ENCODE measurements at places on chromosomes 3 and 15.

GRCh38 chr3:140117096-140117526, 182.1 kb downstream of the CLSTN2 start:
- DNase-seq = no peak

GRCh38 chr3:150362515-150363302, 45.4 kb upstream of the TSC22D2 start:
- DNase-seq = no peak

GRCh38 chr3:94360987-94361386, 298.1 kb downstream of the NSUN3 start:
- DNase-seq = no peak

DNA sequence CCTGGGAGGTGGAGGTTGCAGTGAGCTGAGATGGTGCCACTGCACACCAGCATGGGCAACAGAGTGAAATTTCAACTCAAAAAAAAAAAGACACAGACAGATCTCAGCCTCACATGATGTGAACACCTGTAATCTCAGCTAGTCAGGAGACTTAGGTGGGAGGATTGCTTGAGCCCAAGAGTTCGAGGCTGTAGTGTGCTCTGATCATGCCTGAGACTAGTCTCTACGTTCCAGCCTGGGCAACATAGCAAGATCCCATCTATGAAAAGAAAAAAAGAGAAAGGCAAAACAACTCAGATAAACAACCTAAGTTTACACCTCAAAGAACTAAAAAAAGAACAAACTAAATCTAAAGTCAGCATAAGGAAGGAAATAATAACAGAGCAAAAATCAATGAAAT, 11.0 kb downstream of the SCAPER start:
- no peak for DNase-seq

DNA sequence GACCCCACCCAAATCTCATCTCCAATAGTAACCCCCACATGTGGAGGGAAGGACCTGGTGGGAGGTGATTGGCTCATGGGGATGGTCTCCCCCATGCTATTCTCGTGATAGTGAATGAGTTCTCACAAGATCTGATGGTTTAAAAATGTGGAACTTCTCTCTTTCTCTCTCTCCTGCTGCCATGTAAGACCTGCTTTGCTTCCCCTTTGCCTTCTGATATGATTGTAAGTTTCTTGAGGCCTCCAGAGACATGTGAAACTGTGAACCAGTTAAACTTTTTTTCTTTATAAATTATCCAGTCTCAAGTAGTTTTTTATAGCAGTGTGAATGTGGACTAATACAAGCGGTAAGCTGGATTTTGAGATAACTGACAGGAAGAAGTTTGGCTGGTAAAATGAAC, 60.3 kb upstream of the MBNL1 start:
- no peak for DNase-seq

DNA sequence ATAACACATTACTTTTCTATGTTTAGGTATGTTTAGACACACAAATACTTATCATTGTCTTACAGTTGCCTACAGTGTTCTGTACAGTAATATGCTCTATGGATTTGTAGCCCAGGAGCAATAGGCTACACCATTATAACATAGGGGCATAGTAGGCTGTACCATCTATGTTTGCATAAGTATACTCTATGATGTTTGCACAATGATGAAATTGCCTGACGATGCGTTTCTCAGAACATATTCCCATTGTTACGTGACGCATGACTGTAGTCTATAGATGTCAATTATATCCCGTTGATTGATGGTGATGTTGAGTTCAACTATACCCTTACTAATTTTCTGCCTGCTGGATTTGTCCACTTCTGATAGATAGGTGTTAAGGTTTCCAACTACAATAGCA, 139.4 kb upstream of the PFN2 start:
- DNase-seq = no peak

DNA sequence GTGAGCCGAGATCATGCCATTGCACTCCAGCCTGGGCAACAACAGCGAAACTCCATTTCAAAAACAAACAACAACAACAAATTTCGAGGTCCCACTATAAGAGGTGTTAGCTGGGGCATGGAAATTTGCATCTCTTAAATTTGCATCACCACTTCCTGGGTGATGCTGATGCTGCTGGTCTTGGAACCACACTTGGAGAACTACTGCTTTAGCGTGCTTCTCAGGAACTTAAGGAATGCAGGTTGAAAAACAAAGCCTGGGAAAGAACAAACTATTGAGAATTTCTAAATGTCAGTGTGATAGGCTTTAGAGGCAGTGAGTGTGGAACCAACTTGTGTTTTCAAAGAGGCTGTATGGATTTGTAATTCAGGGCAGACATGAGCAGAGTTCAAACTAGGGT, 858.4 kb upstream of the ARPP21 start:
- no peak for DNase-seq

- no peak for DNase-seq
Observed at GRCh38 chr3:194322678-194323211, 28.4 kb downstream of the CPN2 start.

DNA sequence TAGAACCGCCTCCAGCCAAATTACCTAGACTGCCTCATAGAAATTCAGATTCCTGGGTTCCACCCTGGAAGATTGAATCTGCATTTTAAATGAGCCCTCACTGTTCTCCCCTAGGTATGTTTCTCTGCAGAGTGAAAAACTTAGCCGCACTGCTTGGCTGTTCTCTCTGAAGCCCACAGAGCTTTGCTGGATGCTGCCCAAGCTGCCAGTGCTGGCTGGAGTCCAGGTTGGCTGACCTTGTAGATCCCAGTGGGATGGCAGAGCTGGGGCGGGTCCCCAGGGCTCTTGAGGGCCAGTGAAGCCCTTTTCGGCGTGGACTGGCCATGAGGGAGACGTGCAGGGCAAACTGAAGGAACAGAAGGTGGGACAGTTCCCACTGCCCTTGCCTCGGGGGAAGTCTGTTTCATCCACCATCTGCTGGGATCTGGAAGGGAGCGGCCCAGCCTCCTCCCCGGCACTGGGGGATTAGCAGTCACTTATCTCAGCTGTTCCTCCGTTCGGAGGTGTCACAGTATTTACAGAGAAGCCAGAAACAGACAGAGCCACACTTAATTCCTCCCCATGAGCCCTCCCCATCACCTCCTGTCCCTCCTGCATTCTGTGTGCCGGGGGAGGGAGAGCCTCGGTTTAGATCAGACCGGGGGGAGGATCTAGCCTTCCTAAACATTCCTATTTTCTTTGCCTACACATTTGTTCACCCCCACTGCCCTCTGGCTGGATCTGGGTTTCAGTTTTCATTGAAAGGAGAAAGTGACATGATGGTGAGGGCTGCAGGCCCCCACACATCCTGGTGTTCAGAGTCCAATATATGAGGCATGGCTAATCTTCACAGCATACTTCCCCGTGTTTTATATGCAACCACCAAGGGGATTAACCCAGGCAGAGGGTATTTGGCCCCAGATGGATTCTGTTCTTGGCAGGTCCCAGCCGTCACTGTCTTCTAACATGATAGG, 4.1 kb upstream of the ACTC1 start:
- DNase-seq = no peak

DNA sequence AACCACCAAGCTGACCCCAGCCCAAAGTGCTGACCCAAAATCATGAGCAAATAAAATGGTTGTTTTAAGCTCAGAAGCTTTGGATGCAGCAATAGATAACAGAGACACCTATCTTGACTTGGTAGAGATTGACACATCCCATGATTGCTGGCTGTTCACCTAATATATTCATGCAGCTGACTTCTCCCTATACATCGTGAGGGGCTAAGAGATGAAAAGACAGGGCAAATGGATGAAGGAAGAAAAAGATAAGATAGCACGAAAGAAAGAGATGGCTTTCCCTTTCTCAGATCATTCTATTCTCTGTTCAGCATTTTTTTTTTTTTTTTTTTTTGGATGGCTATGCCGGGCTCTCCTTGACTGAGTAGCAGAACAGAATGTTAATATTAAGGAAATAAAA, 141.5 kb upstream of the ADAMTS9 start:
- no peak for DNase-seq

DNA sequence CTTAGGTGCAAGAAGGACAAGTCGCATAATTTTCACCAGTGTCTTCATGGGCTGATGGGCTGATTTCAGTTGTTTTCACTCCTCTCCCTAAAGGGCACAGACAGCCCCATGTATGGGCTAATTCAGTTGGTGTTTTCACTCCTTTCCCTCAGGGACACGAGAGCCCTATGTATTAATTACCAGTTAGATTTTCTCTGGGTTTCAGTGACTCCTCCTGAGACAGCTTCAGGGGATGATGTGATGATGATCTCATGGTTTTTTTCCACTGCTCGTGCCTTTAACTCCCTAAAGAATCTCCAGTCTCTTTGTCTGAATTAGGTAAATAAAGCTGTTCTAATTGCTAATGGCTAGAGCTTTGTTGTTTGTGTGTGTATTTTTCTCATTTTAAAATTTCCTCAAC, 9.9 kb downstream of the RAMAC start:
- no peak for DNase-seq

GRCh38 chr3:170155604-170156003, 25.9 kb downstream of the PHC3 start:
- DNase-seq = no peak

DNA sequence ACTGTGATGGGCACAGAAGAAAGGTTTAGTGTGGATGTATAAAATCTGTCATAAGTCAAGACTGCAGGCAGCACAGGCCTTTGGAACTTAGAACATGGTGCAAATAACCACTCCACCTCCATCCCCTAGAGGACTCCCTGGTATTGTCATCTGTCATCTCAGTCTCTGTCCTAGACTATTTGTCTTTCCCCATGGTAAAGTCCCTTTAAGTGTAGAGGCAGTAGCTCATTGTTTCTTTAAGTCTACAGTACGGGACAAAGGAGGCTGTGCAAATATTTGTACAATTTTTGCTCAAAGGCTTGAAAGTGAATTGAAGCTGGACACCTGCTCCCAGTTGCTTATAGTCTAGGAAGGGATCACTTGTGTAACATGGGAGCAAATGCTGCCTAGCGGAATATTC, 3.2 kb upstream of the PXYLP1 start:
- no peak for DNase-seq

GRCh38 chr3:46716461-46717441, 918 bp downstream of the PRSS50 start:
- DNase-seq = no peak

DNA sequence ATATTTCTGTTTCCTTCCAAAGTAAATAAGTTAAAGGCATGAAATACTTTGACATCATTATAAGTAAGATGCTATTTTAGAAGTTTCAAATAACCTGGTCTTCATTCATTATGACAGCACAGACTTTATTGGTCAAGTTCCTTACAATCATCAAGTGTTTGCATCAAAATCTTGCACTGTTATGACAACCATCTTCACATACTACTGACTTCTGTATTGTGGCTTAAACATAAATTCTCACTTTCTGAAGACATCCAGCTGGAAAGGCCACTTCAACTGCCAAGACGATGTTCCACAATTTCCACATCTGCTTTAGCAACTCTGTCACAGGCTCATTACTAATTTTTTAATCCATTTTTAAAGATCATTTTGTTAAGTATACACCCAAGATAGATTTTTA, 408.0 kb downstream of the MECOM start:
- DNase-seq = no peak

- DNase-seq = peak; percentile 51
Observed at GRCh38 chr15:97909291-97909891, 51.1 kb upstream of the ARRDC4 start.

DNA sequence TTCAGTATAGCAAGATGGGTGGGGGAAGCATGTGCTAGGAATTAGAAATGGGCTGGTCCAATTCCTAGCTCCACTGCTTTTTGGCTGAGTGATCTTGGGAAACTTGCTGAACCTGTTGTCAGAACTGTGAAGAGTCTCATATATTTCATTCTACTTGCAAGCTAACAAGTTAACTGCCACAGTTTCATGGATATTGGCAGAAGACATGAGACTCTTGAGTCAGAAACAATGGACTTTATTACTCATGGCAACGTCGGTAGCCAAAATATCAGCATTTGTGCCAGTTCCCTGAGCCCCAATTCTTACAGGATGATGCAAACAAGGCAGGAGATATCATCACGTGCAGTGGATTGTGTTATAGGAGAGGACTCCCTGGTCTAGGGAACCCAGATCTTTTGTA, 26.6 kb upstream of the PLAAT1 start:
- no peak for DNase-seq

DNA sequence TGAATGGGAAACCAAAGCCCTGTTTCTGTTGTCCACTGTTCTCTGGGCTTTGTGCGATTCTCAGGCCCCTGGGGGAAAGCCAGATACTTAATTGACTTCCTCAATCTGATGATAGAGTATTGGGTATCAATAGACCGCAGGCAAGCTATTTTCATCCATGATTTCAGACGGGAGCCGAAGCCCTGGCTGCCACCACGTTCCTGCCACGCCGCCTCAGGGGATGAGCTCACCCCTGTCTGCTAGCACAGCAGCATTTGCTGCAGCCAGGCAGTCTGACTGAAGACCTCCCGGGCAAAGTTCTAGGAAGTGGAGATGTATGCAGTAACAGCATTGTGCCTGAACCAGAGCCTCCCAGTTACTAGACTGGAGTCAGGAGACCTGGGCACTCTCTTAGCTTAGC, 69.8 kb downstream of the ISG20 start:
- no peak for DNase-seq

DNA sequence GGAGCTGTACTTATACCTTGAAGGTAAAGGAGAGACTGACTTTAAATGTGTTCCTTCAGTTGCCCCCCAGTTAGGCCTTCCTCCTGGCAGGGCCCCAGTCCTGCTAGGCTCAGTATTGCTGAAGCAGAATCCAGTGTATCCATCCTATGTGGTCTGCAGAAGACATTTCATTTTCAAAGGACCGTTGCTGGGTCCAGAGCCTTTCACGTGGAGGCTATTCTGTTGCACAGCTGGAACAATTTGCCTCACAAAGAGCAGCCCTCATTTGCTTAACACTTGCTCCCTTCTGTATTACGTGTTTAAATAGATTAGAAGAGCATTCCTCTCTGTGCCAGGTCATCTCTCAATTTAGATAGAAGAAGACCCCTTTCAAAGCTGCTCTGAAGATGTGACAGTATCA, 78.9 kb upstream of the CFAP20DC start:
- no peak for DNase-seq

- no peak for DNase-seq
Observed at GRCh38 chr3:37227870-37228549, 53.6 kb upstream of the LRRFIP2 start.

DNA sequence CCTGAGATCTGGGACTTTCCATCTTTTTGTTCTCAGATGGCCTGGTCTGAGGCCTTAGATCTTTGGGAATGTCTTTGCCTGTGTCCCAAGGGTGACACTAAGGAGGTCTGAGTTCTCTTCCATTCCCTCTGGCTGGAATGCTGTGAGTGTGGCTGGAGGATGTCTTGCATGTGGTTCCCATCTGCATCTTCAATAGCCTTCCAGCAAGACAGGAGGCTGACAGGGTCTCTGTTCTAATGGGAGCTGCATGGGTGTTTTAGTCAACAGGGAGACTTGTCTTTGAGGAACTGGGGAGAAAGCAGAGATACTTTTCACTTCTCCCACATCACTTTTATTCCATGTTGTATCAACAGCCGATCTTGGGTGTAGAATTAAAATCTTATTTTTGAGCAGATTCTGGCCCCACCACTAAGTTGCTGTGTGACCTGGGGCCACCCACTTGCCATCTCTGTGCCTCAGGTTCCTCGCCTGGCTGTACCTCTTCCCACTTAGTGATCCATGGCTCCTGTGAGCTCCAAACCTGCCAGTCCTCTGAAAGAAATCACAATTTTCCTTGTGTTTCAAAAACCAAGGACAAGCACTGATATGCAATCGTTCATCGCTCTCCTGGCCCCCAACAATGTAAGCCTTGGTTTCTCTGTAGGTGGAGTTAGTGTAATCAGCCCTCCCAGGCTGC, 75.2 kb downstream of the LSM3 start:
- DNase-seq = no peak

- DNase-seq = peak; percentile 11
Observed at GRCh38 chr15:87604857-87605446, 651.6 kb downstream of the NTRK3 start.

Measured in CD4-positive, alpha-beta T cell (primary cell).